ENCODE measurements at places on chromosomes 3 and 15. TPM values are rescaled to one million over a fixed set of nuclear protein-coding genes. Genes with fewer than 3 reads are reported as not detected.

CPNE9 gene
- total RNA-seq = not detected

C3orf70 gene
- total RNA-seq = 1.9 TPM

WDR6 gene
- total RNA-seq = 279 TPM

STOML1 gene
- 13.6 TPM for total RNA-seq

AGTR1 gene
- total RNA-seq = 6.7 TPM

GOLGA8M gene
- total RNA-seq = 2.1 TPM

- no peak overlapping the region for H3K4me3 ChIP-seq
- no peak overlapping the region for H3K27ac ChIP-seq
- H3K4me1 ChIP-seq = peaks cover 7% of the 10 kb centered on the region
- peak; percentile 8 for DNase-seq
- H3K36me3 ChIP-seq = no peaks in the 10 kb centered on the region
- H3K27me3 ChIP-seq = no peaks in the 10 kb centered on the region
These were observed 46.0 kb upstream of the FURIN start for GRCh38 chr15:90822204-90822955.

DNA sequence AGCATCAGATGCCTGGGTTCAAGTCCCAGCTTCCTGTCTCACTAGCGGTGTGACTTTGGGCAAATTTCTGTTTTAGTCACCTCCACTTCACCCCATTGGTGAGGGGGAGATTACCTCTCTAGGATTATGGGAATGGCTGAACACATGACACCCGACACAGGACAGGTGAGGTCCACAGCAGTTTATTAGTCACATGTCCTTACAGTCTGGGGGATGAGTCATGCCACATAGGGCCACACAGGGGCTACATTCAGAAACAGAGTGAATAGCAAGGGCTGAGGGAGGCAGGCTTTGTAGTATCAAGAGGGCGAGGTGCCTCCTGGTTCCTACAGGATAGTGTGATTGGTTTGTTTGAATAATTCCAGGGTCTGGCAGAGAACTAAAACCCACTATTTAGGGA, 15.2 kb upstream of the ITGA11 start:
- no peaks in the 10 kb centered on the region for H3K4me1 ChIP-seq
- DNase-seq = no peak

DNA sequence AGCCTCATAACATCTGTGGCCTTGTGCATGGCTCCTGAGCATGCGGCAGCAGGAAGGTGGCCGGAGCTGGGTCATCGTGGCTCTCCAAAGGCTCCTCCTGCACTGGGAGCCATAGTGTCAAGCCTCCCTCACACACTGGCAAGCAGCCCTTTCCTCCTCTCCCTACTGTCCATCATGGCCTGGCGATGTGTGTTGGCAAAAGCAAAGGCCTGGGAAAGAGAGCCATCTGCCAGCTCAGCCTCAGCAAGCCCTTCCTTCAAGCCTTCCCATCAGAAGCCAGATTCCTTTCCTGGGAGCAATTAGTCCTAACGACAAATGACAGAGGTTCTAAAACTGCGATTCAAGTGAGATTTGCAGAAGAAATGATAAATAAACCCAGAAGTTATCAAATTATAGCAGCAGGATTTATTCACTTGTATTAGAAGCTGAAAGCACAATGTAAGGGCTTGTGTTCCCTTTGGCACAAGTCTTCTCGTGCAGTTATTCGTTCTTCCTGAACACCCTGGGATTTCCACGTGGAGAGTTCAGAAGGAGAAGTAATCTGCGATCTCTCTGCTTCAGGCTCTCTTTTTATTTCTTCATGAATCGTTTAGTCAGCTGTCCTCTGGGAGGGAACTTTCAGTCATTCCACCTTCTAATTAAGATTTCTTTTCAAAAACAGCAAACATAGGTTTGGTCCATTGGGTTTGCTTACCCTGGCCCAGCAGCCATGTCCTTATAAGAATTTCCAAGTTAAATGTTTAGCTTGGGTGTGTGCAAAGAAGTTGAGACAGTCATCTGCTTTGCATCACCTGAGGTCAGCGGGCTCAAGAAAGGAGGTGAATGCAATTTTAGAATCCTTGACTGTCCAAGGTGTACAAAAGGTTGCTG, 110.3 kb upstream of the TMC3 start:
- no peaks in the 10 kb centered on the region for H3K4me1 ChIP-seq
- no peaks in the 10 kb centered on the region for H3K36me3 ChIP-seq
- H3K27me3 ChIP-seq = no peaks in the 10 kb centered on the region
- H3K27ac ChIP-seq = no peak overlapping the region
- H3K4me3 ChIP-seq = no peak overlapping the region

- no peak for DNase-seq
- no peaks in the 10 kb centered on the region for H3K27me3 ChIP-seq
- no peaks in the 10 kb centered on the region for H3K4me1 ChIP-seq
- H3K4me3 ChIP-seq = no peak overlapping the region
- no peak overlapping the region for H3K27ac ChIP-seq
These were observed 8.4 kb downstream of the KBTBD8 start for GRCh38 chr3:67006460-67006859.

DNA sequence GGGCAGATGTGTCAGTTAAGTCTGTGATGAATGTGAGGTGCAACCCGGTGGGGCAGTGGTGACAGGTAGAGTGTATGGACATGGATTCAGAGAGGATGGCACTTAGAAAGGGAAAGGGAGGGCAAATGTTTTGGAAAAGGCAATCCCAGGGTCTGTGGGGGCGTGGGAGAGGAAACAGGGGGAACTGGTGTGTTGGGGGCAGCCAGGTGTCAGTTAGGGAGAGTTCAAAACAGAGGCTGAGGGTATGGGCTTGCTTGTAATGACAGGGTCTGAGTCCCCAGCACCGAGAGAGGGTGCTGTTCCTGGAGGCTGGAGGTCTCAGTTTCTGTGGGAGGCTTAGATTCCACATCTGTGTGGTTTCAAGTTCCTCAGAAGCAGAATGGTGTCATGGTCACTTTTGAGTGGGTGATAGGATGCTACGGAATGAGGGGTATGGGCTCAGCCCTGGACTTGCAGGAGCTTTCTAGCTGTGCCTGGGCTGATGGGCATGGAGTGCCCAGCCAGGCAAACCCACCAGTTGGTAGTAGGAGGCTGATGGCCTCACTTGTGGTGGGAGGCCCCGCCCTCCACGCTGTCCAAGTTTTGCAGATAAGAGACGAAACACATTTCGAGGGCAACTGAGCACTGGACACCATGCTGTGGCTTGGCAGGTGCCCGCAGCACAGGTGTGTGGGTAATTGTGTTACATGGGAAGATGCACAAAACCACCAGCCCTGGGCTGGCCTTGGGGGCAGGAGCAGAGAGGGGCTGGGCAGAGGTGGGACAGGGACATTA, 209.4 kb downstream of the RPLP1 start:
- peaks cover 15% of the 10 kb centered on the region for H3K4me1 ChIP-seq
- H3K4me3 ChIP-seq = no peak overlapping the region
- H3K27me3 ChIP-seq = no peaks in the 10 kb centered on the region
- no peak for DNase-seq

- H3K36me3 ChIP-seq = no peaks in the 10 kb centered on the region
- H3K4me1 ChIP-seq = no peaks in the 10 kb centered on the region
- no peaks in the 10 kb centered on the region for H3K27me3 ChIP-seq
- H3K27ac ChIP-seq = no peak overlapping the region
- DNase-seq = no peak
These were observed 57.6 kb downstream of the BOC start for GRCh38 chr3:113268942-113269341.

DNA sequence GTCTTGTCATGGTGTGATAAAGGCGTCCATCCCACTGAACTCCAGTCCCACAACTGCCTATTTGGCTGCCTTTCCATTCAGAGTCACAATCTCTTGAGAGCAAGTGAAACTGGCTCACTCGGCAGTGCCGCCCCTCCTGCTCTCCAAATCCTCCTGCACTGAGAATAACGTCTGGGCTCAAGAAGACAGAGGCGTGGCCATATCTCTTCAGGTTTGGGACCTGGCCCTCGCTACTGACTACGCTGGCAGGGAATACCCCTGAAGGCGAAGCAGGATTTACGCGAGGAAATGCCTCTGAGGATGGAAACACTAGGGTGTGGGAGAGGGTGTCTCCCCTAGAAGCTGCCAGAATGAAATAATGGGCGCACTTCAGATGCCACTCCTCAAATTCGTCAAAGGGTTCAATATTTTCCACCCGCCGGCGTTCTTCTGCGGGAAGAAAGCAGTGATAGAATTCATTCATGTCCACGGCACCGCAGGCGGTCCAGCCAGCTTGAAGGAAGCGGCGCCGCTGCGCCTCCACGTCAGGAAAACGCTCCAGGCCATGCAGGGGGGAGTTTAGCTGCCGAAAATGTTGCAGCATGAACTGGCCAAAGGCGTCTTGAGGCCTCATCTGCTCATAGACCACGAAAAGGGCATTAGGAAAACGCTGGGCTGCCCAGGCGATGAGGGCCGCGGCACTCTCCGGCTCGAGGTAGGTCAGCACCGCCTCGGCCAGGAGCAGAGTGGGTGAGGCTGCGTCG, 985 bp downstream of the LCMT2 start:
- H3K27ac ChIP-seq = peak overlapping the region; percentile 94
- peak overlapping the region; percentile 88 for H3K4me3 ChIP-seq
- no peaks in the 10 kb centered on the region for H3K27me3 ChIP-seq
- no peak for DNase-seq

DNA sequence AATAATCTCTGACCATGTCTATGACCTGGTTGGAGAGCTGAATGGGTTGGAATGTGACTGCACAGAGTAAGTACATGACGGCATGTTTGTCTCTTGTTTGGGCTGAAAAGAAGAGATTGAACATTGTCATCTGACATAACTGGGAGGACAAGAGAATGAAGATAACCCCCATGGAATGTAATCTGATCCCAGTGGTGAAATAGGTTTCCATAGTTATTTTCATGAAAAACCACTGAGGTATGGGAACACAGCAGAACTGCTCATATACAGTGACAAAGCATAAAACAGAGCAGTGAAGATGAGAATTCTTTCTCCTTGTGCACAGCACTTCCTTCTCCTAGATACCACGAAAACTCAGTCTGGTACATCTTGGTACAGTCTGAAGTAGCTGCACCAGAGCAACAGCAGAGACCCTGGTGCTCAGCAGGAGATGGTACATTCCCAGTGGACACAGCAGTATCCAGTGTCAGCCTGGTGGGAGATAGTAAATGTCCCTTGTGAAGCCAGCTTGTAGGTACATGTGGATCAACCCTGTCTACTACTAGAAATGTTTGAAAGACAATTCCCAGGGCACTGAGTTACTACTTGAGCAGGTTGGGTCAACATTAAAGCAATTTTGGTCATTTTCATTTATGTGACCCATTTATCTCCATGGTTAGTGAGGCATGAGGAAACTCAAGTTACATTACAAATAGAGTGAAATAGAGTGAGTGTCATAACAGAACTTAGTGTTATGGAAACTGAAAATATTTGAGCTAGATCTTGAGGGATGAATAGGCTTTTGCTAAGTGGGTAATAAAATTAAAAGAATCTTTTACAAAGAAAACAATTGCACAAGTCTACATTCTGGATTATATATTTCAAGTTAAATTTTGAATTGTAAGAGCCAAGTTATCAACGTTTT, 178.3 kb downstream of the SUCNR1 start:
- H3K4me1 ChIP-seq = no peaks in the 10 kb centered on the region
- no peak overlapping the region for H3K27ac ChIP-seq
- H3K27me3 ChIP-seq = no peaks in the 10 kb centered on the region

DNA sequence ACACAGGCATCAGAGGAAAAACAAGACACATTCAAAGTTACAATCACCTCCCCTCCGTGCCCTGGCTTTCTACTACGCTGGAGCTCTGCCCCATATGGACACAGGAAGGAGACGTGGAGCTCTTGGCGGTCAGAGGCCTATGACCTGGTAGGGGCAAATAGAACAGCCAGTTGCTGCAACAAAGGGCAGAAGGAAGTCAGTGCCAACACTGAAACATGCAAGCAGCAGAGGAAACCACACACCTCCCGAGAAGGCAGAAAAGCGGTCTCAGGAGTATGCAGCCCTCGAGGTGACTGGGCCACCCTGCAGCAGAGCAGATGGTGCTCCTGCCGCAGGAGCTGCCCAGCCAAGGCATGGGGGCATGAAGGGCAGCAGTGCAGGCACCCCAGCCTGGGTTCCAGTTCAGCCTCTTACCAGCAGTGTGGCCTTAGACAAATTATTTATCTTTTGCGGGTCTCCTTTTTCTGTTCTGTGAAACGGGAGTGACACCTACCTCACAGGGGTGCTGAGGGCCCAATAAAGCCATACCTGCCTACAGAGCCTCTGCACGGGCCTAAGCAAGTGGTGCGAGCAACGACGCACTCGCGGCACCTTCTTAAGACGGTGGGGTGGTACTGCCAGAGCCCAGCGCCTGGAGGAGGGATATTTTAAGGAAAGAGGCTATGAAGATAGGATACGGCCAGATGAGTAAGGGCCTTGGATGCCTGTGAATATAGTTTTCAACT, 8.6 kb downstream of the ZXDC start:
- peaks cover 65% of the 10 kb centered on the region for H3K4me1 ChIP-seq
- no peaks in the 10 kb centered on the region for H3K27me3 ChIP-seq
- no peak for DNase-seq
- peak overlapping the region; percentile 28 for H3K27ac ChIP-seq

DNA sequence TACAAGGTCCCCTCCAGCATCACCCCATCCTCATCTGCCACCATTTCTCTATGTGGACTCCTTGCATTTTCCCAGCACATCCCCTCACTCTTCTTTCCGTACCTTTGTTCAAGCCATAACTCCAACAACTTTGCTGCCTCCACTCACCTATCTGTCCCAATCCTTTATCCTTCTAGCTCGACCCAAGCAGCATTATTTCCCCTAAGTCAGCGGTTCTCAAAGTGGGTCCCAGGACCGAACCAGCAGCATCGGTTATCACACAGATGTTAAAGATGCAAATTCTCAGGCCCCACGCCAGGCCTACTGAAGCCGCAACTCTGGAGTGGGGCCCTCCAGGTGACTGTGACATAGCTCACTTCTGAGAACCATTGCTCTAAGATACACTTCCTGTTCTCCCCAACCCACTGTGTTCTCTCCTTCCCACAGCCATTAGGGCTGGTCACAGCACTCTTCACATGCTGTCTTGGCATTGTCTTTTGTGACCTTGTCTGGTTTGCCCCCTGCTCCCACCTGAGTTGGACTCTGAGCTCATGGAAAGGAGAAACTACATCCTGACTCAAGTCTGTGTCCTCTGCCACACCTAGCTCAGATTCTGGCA, 56.2 kb downstream of the AAGAB start:
- no peak for DNase-seq
- H3K4me1 ChIP-seq = peaks cover 4% of the 10 kb centered on the region
- no peaks in the 10 kb centered on the region for H3K36me3 ChIP-seq
- H3K27ac ChIP-seq = no peak overlapping the region

DNA sequence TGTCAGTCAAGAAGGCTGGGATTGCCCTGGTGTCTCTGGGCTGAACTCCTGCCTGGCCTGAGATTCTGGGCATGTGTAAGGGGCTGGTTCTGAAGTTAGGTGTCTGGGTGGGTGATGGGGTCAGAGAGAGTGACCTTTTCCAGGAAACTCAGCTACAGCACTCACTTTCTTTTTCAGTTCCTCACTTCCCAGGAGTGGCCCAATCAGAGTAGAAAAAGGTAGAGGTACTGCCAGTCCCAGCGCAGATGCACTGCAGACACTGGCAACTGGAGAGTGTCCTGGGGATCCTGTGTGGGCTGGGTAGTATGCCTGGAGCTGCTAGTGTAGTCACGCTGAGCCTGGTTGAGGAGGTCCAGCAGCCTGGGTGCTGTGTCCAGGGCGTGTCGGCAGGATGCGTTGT, 46.5 kb upstream of the APEH start:
- no peaks in the 10 kb centered on the region for H3K27me3 ChIP-seq
- no peak overlapping the region for H3K4me3 ChIP-seq
- no peak for DNase-seq
- H3K4me1 ChIP-seq = no peaks in the 10 kb centered on the region
